Cortex of kidney (tissue), 1 donor: ENCODE measurements at places on chromosomes 7 and 10.

GRCh38 chr10:110698340-110698739, 54.2 kb downstream of the RBM20 start:
- DNase-seq = no peak

GRCh38 chr7:34835901-34836600, 178.0 kb downstream of the NPSR1 start:
- no peak for DNase-seq

DNA sequence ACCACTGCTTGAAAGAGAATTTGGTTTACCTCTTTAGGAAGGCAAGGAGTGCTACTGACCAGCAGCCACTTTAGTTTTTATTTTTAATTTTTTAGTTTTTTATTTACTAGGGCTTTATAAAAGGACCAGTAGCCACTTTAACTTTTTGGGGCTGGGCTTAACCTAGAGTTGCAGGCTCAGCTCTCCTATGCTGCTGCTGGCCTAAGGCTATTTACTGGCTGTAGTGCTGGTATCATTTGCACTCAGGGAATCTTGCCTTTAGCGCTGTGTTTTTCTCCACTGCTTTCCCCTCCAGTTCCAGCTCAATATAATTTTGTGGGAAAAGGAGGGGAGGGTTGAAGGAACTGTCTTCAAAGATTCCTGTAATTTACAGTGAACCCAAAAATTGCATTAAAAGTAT, 13.4 kb downstream of the HPS1 start:
- no peak for DNase-seq

DNA sequence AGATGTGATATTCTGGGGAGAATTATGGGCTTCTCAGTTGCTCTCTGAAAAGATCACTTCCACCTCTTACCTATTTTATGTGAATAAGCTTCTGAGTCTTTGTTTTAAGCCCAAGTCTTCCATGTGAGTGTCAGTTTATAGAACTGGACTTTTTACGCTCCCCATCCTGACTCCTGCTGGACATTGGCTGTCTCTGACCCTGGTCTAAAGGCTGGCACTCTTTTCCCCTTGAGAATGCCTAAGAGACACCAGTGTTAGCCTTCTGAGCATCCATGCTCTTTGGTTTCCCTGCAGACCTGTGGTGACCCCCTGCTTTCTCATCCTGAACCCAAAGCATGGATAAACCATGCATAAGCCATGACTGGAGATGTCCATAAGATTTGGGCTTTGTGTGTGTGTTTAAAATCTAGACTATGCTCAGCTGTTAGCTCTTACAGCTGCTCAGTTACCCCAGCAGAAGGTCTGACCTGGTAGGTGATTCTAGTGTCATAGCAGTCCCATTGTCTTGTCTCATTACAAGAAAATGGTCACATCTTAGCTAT, 148.6 kb upstream of the IMMP2L start:
- DNase-seq = no peak

GRCh38 chr10:100006243-100006886, 3.4 kb downstream of the DNMBP start:
- no peak for DNase-seq
